Erythroblast (primary cell): ENCODE measurements at places on chromosomes 13 and 19.

GRCh38 chr13:29501674-29502073 is 93.8 kb downstream of the SLC7A1 start:
- DNase-seq = no peak

DNA sequence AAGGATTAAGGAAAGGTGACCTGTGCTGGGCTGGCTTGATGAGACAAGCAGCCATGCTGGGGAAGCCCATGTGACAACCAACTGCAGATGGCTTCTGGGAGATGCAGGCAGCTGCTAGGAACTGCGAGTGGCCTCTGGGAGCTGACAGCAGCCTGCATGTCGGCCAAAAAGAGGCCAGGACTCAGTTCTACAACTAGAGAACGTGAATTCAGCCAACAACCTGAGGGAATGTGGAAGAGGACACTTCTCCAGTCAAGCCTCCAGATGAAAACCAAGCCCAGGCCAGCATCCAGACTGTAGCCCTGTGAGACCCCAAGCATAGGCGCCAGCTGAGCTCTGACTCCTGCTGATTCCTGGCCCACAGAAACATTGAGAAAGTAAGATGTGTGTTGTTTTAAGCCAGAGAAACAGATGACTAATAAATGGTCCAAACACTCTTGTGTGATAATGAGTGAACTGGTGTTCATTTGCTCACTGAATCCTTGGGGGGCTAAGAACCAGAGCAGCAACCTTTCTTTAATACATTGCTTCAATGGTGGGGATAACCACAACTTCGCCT is 45.0 kb downstream of the SLC7A1 start:
- no peak for DNase-seq

GRCh38 chr13:90428522-90429210 is 918.8 kb upstream of the MIR17HG start:
- DNase-seq = no peak

DNA sequence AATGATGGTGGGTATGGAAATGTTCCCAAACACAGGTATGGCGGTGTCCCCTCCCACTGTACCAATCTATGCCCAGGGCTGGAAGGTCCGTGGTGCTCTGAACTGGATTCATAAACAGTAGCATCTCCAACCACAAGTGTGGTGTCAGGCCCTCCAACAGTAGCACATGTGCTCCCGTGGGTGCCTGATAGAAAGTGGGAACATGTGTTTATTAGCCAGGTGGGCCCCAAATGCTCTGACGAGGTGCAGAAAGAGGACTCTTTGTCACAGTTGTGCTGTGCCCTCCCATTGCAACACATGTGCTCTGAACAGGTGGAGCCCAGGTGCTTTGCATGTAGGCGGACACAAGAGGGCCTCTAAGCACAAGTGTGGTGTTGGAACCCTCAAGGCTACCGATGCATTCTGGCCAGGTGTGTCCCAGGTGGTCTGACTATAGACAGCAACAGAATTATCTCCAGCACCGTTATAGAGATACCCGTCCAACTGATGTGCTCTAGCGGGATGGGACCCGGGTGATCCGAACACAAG is 75.4 kb upstream of the ZNF30 start:
- DNase-seq = no peak

GRCh38 chr13:65378943-65379519 is 1851.1 kb downstream of the PCDH9 start:
- DNase-seq = peak; percentile 2

GRCh38 chr13:110856942-110857835 is 57.7 kb downstream of the ANKRD10 start:
- no peak for DNase-seq

DNA sequence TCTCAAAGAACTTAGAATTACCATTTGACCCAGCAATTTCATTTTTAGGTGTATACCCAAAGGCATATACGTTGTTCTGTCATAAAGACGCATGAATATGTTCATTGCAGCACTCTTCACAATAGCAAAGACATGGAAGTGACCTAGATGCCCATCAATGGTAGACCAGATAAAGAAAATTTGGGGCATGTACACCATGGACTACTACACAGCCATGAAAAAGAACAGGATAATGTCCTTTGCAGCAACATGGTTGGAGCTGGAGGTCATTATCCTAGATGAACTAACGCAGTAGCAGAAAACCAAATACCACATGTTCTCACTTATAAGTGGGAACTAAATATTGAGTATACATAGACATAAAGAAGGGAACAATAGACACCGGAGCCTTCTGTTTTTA is 20.7 kb downstream of the PAN3 start:
- DNase-seq = no peak

DNA sequence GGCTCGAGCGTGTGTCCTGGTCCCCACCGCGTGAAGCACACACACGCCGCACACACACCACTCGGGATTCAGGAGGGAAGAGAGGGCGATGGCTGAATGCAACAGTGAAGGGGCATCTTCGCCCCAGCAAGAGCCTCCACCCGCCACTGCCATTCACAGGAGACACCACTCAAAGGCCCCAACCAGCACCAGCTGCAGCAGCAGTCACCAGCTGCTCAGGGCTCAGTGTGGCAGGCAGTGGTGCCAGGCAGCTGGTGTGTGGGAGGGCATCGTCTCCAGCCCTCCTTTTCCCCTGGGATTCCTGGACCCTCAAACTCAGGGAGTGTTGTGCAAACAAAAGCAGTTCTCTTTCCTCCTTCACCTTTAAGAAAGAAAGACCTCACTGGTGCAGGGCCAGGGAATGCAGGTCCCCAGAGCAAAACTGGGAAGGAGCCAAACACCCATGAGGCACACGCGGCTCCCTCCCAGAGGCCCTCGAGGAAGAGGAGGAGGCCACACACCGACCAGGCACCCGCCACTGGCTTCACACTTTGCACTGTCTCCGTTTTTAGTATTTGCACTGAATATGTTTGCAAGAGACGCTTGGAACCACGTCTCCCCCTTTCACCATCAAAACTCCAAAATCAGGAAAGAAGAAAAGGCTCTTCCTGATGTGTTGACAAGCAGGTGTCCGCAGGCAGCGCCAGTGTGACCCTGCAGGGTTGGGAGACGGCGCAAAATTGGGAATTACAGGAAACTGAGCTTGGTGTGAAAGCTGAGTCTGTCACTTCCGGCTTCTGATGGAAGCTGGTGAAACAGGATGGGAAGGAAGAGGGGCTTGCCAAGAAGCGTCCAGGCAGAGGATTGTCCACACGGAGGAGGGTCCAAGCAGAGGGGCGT is 26.4 kb upstream of the F7 start:
- DNase-seq = no peak
